ENCODE measurements at places on chromosomes 3 and 15.
A peak's percentile ranks its signal among the peaks of the same experiment; 100 is the strongest.

GRCh38 chr3:189947948-189948723, 172.6 kb downstream of the P3H2 start:
- DNase-seq: no peak

GRCh38 chr15:90686435-90687218, 30.5 kb upstream of the BLM start:
- DNase-seq: no peak

DNA sequence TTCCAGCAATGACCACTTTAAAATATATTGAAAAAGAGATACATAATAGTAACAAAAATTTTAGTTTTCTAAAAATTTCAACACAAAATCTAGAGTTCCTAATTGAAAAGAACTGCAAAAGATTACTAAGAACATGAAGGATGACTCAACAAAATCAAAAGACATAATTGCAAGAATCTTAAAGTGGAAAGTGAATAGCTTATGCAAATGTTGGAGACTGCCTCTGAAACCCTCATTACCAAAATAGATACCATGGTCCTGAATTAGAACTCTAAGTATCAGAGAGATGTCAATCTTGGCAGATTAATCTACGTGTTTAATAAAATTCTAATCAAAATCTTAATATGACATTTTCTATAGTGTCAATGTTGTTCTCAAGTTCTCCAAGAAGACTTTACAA, 60.7 kb upstream of the SGO1 start:
- no peak for DNase-seq

DNA sequence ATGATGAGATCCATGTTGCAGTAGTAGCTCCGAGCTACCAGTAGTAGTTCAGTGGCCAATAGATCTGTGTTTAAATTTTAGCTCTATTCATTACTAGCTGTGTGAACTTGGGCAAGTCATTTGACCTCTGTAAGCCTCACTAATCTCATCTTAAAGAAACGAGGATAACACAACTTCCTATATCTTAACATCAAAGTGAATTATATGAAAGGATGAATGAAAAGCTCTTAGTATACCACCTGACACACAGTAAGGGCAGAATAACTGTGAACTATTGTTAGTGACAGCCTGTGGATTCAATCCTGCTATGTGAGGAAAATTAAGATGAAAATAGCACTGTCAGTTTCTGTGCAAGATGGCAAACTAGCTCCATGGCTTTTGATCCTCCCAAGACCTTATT, 114.5 kb upstream of the PHLDB2 start:
- DNase-seq: no peak

GRCh38 chr15:56244811-56245576, 1.3 kb upstream of the RFX7 start:
- DNase-seq: peak; percentile 31

- no peak for DNase-seq
These were observed 1.0 kb downstream of the ACAN start for GRCh38 chr15:88804257-88804656.

GRCh38 chr3:183329543-183329942, 76.5 kb downstream of the B3GNT5 start:
- no peak for DNase-seq

DNA sequence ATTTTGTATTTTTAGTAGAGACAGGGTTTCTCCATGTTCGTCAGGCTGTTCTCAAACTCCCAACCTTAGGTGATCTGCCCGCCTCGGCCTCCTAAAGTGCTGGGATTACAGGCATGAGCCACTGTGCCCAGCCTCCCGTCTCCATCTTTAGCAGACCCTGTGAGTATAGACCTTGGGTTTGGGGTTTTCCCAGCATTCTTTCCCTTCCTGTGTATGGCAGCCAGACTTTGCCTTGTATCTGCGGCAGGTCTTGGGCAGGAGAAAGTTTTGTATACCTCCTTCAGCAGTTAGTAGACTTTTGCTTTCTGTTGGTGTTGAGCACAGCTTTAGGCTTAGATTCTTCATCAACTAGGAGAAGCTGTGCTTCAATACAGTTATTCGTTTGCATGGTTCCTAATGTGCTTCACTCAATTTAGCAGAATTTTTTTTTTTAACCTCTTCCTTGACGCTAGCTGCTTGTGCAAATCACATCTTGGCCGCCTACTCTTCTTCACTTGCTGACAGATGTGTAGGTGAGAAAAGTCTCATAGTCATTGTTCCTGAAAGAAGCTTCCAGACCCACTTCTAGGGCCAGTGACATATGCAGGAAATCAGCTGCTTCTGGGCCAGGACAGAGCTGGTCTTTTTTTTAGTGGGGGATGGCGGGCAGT, 38.4 kb downstream of the MAP2K1 start:
- DNase-seq: no peak

DNA sequence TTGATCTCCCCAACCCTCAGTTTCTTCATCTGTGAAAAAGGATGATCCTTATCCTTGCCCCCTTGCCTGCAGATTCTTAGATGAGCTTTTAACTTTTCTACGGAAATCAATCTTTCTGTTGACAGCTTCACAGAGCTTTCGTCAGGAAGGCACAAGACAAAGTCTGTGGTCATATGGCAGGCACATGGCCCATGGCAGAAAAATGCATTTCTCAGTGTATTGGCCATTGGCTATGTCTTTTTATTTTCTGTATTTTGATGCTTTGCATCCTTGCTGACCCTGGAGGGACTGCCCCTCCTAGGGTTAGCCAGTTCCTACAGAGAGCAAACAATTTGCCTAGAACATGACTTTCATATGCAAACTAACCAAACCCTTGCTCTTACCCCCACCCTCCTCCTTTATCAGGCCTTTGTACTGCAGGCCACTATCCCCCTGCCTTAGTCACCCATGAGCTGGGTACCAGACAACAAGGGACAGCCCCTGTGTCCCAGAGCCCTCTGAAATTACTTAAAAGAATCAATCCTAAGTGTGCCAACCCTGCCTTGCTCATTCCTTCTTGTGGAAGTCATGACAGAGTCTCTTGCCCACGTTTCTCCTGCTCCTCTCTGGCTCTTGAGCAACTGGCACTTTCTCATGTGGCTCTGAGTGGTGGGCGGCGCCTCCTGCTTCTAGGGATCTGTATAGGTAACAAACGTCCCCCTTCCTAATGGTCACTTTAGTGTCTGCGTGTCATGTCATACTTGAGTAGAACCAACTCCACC, 24.1 kb upstream of the NOX5 start:
- no peak for DNase-seq

- DNase-seq: no peak
These were observed 10.8 kb downstream of the THRB start for GRCh38 chr3:24483873-24484272.

- DNase-seq: no peak
These were observed 28.0 kb upstream of the SUCNR1 start for GRCh38 chr3:151845306-151845905.

DNA sequence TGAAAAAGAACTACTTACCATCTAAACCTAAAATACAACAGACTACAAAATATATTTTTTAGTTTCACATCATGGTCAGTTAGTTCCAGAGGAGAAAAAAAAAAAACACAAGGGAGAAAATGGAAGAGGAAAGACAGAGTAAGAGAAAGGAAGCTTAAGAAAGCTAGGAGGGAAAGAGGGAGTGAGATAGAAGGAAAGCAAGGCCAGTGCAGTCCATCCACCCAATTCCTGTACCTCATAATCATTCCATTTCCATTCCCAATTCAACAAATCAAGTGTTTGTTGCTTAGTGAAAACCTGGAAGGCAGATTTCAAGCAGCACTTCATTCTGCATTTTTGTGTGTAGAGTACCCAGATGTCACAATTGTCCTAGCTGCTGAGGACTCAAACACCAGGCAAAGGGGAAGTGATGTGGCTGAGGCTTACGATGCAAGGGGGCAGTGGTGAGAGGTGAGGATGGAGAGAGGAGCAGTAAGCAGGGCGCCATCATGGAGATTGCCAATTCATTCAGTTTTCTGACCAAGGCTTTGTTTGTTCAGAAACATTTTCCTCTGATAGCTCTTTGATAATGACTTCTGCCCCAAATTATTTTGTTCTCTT, 83.6 kb upstream of the GSK3B start:
- DNase-seq: no peak

DNA sequence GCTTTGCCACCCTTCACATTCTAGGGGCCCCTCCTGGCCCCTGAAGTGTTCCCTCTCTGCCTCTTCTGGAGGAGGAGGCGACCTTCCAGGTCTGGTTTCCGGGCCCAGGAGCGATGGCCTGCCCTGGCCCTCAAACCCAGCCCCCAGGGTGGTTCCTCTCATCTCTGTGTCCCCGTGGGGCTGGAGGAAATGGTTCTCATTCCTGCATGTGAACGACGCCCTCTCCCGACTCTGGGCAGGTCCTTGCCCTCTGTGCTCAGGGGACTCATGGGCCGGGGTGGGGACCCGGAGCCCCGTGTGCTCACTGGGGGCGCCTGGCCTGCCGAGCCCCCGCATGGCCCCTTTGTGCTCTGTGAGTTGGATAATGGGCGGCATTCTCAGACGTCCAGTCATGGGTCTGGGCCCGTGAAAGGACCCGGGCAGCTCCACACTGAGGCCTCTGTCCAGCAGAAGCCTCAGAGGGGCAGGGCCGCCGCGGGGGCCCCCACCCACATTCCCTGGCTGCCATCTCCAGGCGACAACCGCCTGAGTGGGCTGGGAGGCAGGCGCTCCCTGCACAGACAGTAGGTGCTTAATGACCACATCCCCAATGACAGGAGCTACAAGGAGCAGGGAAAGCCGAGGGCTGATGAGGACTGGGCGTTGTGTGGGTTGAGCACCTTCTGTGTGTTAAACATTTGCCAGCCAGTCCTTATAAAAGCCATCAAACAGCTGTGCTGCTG, 5.5 kb upstream of the PLXND1 start:
- DNase-seq: no peak

DNA sequence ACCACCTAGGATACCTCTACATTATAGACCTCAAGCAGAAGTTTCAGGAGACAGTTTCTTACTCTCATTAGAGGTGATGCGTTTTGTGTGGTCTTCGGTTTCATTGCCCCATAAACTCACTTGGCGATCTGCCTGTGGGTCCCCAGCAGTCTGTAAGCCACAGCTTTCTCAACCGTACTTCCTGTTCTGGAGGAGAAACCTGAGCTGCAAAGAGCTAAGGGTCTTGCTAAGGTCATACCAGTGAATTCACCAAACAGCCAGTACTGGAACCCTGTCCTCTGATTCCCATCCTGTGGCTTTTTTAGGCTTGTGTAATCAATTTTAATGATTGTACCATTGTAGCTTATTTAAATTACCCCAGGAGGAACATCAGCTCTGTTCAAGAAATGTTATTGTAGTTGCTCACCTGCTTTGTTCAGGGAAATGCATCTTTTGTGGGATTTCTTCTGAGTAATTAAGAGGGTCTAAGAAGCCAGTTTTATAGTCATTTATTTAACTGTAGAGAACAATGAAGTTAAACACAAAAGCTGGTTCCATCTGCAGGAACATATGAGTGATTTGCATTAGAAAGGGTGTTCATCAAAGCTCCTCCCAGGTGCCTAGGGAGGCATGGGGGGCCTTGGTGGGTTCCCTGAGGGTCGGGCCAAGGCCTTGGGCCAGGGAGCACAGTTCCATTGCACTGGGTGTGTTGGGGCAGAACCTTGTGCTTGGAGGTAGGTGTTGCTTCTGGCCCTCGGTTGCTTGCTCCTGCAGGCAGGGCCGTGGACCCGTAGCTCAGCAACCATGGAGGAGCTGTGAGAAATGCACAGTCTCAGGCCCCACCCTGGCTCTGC, 69.6 kb downstream of the APBA2 start:
- DNase-seq: no peak

DNA sequence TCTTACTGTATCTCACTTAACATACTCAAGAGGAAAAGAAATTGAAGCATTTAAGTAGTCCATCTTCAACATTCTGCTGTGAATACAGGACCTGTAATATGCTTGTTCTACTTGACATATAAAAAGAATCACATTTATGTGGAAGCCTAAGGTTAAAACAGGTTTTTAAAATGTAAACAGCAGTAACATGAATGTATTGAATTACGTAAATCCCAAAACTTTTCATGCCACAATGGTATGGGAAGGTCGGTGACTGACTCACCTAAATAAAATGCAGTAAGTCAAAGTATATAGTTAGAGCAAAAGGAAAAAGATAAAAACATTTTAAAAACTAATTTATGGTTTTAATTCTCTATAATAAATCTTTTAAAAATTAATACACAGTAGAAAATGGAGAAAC, 115.7 kb upstream of the TJP1 start:
- DNase-seq: no peak

GRCh38 chr15:29319823-29320222, 50.2 kb upstream of the NSMCE3 start:
- DNase-seq: no peak

DNA sequence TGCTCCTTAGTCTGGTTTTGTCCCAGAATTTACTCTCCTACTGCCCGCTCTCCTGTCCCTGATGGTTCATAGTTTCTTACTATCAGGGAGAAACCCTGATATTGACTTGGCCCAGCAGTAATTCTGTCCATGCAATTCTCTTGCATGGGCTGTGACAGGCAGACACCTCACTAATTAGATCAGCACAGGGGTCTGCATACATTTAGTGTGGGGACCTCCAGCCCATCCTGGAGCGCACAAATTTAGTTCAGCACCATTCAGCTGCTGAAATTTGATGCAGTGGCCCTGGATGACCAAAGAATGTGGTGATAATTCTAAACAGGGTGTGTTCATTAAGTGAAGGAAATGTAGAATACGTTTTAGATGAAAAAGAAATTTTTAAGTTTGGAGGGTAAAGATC, 555.5 kb upstream of the TBL1XR1 start:
- DNase-seq: no peak

DNA sequence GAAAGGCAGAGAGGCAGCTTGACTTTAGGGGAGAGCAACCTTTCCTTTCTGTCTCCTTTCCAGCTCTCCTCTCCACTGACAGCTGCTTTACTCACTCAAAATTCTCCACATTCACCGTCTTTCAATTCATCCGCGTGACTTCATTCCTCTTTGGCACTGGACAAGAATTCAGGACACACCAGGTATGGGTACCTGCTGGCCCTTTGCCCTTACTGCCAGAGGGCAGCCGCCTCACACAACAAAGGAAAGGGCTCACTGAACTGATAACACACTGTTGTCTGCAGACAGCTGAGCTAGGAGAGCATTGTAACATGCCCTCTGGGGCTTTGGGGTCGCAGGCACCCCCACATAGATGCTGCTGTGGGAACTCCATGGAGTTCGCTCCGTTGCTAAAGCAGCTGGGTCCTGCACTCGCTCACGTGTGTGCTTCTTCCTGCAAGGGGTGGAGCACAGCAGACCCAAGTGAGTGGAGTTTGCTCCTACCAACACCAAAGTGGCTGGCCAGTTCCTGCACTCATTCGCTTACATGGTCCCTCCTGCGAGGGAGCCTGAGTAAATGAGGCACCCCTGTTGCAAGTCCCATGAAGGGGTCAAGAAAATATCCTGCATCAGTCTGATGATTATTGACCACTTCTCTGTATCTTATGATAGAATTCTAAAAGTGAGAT, 79.0 kb upstream of the SGO1 start:
- no peak for DNase-seq

All from stimulated activated CD4-positive, alpha-beta T cell treated with anti-CD3 and anti-CD28 coated beads, Interleukin-12 subunit alpha, Interleukin-12 subunit beta, amount 100 ng/mL, for 4 hours (primary cell).